ENCODE measurements at places on chromosomes 16 and 17. TPM values are rescaled to one million over a fixed set of nuclear protein-coding genes. Genes with fewer than 3 reads are reported as not detected.

The DLX4 gene
- not detected for total RNA-seq

DNA sequence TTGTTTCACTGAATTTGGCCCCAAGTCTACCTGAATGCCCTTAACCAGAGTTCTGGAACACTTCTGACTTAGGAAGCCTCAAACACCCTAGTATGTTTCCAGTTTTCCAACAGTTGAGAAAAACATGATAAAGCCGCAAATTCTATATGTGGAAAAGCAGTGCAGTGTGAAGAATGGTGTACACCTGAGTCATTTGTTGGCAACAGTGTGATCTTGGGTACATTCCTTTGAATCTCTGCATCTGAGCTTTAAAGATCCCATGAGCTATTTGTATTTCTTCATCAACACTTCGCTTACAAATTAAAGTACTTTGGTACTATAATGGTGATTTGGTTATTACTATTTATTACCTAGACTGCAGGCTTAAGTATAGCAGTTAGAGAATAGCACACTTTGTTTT lies 93.6 kb upstream of the TBX2 start:
- no peak overlapping the region for H3K4me3 ChIP-seq
- no peak for DNase-seq
- H3K27me3 ChIP-seq = no peaks in the 10 kb centered on the region
- H3K27ac ChIP-seq = no peak overlapping the region

GRCh38 chr17:49016775-49017463 lies 19.7 kb downstream of the IGF2BP1 start:
- no peak overlapping the region for H3K4me3 ChIP-seq
- peak overlapping the region; percentile 32 for H3K27ac ChIP-seq
- peaks cover 82% of the 10 kb centered on the region for H3K4me1 ChIP-seq
- H3K27me3 ChIP-seq = no peaks in the 10 kb centered on the region
- no peak for DNase-seq

DNA sequence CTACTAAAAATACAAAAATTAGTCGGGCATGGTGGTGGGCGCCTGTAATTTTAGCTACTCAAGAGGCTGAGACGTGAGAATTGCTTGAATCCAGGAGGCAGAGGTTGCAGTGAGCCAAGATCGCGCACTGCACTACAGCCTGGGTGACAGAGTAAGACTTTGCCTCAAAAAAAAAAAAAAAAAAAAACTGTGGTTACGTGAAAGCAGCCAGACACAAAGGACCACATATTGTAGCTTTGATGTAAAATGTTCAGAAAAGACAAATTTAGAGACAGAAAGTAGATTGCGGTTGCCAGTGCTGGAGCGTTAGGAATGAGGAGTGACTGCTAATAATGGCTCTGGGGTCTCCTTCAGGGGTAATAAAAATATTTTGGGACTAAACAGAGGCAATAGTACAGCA lies 4.0 kb upstream of the MEAK7 start:
- no peak for DNase-seq
- H3K27me3 ChIP-seq = no peaks in the 10 kb centered on the region
- H3K4me3 ChIP-seq = no peak overlapping the region
- H3K36me3 ChIP-seq = no peaks in the 10 kb centered on the region
- H3K27ac ChIP-seq = no peak overlapping the region

- no peak overlapping the region for H3K4me3 ChIP-seq
- H3K4me1 ChIP-seq = peaks cover 15% of the 10 kb centered on the region
- no peak overlapping the region for H3K27ac ChIP-seq
- no peak for DNase-seq
- H3K27me3 ChIP-seq = no peaks in the 10 kb centered on the region
Observed at GRCh38 chr17:58360296-58361063, 8.5 kb upstream of the SUPT4H1 start.

GRCh38 chr17:46873941-46874645 lies 22.7 kb downstream of the WNT9B start:
- H3K27me3 ChIP-seq = no peaks in the 10 kb centered on the region
- H3K36me3 ChIP-seq = no peaks in the 10 kb centered on the region
- no peak overlapping the region for H3K27ac ChIP-seq
- DNase-seq = no peak
- no peaks in the 10 kb centered on the region for H3K4me1 ChIP-seq

DNA sequence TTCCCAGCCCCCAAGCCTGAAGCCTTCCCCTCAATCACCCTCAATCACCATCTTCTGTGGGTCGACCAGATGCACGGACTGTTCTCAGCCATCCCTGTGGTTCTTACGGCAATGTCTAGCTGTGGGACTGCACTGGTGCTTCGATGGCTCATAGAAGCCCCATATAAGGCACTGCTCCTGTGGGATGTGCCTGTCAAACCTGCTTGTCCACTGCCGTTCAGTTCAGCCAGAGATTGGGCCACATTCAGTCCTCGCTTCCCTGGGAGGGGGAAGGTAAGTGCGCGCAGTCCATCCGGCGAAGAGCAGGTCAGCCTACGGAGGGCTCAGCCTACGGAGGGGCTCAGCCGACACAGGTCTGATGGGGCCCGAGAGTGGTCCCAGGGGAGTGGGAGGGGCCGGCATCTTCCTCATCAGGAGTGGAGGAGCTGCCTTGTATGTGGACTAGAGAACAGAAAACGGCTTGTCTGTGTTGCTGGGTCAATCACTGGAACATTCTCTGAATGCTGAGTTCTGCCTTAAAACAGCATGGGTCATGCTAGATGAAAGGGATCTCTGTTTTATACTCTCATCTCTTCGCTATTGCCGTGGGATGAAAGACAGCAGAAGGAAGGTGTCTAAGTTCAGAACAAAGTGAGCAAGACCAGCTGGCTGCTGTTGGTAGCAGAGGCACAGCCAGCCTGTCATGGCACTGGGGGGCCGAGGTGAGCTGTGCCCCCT lies at the start of gene CARD14:
TSS of gene CARD14 (plus strand) at position 247 of the 717 bp plus-strand sequence. CDS start 11,409 bp downstream, outside the sequence.
- H3K4me3 ChIP-seq = no peak within 1 kb of the TSS
- DNase-seq = no peak
- H3K36me3 ChIP-seq = no peaks in the 10 kb centered on the region
- H3K4me1 ChIP-seq = no peaks in the 10 kb centered on the region

- H3K36me3 ChIP-seq = peaks cover 20% of the 10 kb centered on the region
- no peak for DNase-seq
- no peaks in the 10 kb centered on the region for H3K27me3 ChIP-seq
- H3K4me1 ChIP-seq = no peaks in the 10 kb centered on the region
Observed at GRCh38 chr17:28684963-28685362, 23.0 kb downstream of the SUPT6H start.

GRCh38 chr17:55334881-55335540 lies 70.3 kb downstream of the HLF start:
- H3K27me3 ChIP-seq = no peaks in the 10 kb centered on the region
- H3K27ac ChIP-seq = no peak overlapping the region
- H3K4me3 ChIP-seq = peak overlapping the region; percentile 13

Measured in neural progenitor cell (in vitro differentiated cells).